ENCODE measurements at places on chromosomes 11 and 22.
A peak's percentile ranks its signal among the peaks of the same experiment; 100 is the strongest.

GRCh38 chr22:25006354-25006753, 53.8 kb downstream of the KIAA1671 start:
- no peak for DNase-seq

GRCh38 chr11:14974515-14975251, 2.5 kb upstream of the CALCA start:
- peak; percentile 26 for DNase-seq

- no peak for DNase-seq
These were observed 40.6 kb upstream of the MN1 start for GRCh38 chr22:27842201-27842600.

GRCh38 chr11:133227632-133228111, 304.6 kb downstream of the OPCML start:
- no peak for DNase-seq

DNA sequence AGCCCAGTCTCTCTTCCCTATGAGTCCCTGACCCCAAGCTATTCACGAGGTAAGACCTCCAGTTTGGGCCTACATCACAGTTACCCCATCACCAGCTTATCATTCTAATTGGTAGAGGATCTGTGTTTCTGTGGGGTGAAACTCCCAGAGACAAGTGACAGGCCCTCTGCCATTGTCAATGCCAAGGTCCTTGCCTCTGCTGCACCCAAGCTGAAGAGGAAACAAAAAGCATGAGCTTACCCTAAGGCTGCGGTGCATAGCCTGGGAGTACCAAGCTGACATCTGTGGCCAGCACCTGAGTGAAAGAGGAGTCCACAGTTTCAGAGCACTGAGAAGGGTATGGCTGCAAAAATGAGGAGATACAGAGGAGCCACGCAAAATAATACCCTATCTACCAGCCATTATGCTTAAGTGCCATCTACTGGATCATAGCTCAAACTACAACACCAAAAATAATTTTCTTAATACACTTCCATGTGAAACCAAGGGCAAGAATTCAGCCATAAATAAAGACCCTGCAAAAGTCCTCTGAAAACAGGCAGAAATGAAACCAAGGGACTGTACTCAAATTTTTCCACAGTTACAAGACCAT, 62.3 kb upstream of the ANO5 start:
- DNase-seq, result no peak

- no peak for DNase-seq
These were observed 21.7 kb downstream of the SPATA19 start for GRCh38 chr11:133823614-133824013.

GRCh38 chr11:130403271-130403804, 25.1 kb downstream of the ADAMTS8 start:
- peak; percentile 89 for DNase-seq

GRCh38 chr11:102517670-102518069, 12.9 kb downstream of the MMP7 start:
- DNase-seq, result no peak

Data from fibroblast of skin of right biceps (primary cell).